ENCODE measurements at places on chromosomes 6 and 20.
A peak's percentile ranks its signal among the peaks of the same experiment; 100 is the strongest.

DNA sequence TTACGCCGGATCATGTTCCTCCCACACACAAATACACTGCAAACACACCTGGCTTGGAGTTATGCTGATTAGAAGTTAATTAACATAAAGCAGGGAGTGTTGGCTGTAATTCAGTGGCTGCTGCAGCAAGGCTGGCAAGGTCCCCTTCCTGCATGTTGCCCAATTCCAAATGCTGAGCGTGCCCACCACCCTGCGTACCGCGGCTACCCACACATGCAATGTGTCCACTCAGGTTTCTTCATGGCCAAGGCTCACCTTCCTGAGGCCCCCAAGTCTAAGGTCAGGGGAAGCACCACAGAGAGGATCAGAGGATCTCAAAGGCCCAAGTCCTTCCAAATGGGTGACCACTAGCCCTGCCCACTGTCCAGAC, 11.6 kb upstream of the PRND start:
- DNase-seq: no peak

- no peak for DNase-seq
These were observed 20.3 kb downstream of the MMS22L start for GRCh38 chr6:97262676-97263075.

DNA sequence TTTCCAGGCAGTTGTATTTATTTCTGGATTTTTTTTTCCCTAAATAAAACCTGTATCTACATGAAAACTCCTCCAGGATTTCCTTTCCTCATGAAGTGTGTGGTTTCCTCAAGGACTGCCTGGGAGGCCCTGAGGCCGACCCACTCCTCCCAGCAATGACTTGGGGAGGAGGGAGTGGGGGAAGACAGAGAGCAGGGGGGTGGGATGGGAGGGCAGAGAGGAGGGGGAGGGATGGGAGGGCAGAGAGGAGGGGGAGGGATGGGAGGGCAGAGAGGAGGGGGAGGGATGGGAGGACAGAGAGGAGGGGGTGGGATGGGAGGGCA, 161.8 kb upstream of the AGPAT4 start:
- no peak for DNase-seq

GRCh38 chr6:45643126-45643525, 265.4 kb upstream of the SUPT3H start:
- DNase-seq: no peak

DNA sequence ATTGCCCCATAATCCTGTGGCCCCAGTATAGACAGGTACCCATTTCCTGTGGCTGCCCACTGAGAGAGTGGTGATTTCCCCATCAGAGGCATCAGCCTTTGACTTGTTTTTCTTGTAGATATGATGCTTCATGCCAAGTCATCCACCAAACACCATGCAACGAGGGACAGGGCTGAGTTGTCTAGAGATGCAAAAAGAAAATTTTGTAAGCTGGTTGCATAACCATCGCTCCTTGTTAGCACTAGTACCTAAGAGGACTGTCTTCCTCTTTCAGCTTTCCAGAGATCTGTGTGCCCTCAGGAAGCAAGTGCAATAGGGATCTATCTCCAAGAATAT, 166.8 kb downstream of the BCAS1 start:
- DNase-seq: peak; percentile 34

GRCh38 chr6:26232940-26233648, 131.9 kb upstream of the BTN3A2 start:
- peak; percentile 38 for DNase-seq

DNA sequence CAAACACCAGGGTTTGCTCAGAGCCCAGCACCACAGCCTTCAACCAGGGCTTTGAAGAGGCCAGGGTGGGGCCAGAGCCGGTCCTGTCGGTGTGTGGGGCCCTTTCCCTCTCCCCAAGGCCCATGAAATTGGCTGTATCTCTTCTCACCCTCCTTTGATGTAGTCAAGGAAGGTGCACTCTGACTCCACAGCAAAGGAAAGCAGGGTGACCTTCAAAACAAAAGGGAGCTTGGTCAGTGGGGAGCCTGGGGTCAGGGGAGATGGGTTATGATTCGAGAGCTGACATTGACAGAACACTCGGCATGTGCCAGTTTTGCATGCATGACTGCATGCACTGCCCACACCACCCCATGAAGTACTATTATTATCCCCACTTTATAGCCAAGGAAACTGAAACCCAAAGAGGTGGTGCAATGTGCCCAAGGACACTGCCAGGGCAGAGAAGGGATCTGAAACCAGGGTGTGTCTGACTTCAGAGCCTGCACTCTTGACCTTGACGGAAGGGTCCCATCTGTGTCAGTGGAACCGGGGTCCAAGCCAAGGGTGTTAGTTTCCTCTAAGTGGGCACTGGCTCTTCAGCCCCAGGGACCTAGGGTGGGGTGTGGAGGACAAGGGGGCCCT, 55.4 kb downstream of the RAB44 start:
- peak; percentile 36 for DNase-seq

DNA sequence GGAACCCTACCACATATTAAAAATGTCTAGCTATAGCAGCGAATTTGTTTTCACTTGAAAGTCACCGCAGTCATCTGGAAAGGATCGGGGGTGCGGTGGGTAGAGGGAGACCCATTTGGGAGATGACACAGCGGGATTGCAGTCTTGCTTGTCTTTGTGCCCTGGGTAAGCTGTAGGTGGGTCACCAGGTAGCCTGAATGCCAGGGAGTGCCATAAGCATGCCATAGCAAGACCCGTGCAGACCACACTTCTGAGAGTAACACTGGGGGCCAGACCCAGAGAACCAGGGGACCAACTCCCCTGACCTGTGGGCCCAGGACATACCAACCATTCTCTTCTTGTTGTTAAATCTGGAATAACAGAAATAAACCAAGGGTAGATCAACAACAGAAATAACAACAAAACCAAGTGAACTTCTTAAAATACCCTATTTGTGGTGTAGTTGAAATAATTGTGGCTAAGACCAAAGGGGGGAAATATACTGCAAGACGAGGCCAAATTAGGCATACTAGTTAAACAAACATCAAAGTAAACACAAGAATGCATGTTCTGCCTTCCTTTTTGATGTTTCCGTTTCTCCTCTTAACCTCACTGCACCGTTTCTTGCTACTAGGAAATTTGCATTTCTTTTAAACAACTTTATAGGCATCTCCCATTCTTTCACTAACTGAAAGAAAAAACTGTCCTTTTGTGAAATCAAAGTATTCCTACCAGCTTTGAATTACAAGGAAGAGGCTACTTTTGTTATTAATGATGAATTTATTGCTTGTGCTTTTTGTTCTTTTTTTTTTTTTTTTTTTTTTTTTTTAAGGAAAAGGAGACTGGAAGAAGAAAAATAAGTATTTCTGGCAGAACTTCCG, 128.2 kb downstream of the SASH1 start:
- no peak for DNase-seq

DNA sequence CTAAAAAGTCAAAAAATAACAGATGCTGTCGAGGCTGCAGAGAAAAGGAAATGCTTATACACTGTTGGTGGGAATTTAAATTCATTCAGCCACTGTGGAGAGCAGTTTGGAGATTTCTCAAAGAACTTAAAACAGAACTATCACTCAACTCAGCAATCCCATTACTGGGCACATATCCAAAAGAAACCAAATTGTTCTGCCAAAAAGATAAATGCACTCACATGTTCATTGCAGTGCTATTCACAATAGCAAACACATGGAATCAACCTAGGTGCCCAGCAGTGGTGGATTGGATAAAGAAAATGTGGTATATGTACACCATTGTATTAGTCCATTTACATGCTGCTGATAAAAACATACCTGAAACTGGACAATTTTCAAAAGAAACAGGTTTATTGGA, 116.0 kb upstream of the VGLL2 start:
- DNase-seq: no peak

DNA sequence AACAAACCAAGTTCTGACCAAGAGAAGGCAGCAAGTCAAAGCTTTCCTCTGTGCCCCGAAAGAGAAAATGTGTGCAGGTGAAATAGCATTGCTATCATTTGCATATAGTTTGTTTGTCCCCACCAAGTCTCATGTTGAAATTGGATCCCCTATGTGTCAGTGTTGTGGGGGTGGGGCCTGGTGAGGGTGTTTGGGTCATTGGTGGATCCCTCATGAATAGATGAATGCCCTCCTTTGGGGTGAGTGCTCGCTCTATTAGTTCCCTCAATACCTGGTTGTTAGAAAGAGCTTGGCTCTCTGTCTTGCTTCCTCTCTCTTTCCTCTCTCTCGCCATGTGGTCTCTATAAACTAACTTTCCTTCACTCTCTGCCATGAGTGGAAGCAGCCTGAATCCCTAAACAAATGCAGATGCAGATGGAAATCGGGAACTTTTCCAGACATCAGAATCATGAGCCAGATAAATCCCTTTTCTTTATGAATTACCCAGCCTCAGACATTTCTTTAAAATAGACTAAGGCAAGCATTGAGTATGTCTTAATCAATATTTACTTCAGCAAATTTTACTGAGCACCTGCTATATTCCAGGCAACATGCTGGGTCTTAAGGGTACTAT, 43.8 kb upstream of the SYNDIG1 start:
- DNase-seq: no peak

DNA sequence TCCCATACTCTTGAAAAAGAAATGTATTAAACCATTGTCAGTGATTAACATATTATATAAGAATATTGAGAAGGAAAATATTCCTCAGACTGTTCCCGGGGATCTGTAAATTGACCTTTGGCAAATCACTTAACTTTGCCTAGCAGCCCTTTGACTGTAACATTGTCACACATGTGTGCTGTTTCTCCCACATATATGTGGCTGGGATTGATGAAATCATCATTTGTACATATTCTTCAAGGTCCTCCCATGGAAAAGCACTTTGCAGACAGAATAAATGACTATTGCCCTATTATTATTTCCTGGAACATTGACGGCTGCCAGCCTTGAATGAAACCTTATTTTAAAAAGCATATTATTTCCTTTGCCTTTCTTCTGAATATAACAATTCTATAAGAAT, 36.4 kb upstream of the TRERF1 start:
- no peak for DNase-seq

GRCh38 chr6:118401325-118401975, 146.6 kb upstream of the PLN start:
- DNase-seq: no peak

- DNase-seq: no peak
These were observed 272.0 kb downstream of the ADGB start for GRCh38 chr6:146870760-146871159.

DNA sequence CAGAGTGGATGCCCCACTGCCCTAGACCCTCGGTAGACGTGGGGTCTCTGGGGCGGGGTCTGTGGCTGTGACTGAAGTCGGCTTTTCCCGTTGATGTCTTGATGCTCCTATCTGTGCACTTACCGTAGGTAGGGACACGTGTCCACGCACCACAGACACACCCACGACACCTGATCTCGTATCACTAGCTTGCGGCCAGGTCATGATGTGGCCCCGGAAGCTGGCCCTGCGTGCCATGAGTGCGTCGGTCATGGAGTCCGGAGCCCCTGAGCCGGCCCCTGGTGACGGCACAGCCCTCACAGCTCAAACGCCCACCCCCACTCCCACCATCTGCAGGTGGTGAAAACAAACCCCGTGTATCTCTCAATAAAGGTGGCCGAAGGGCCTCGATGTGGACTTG, 33.9 kb upstream of the MRGBP start:
- no peak for DNase-seq

DNA sequence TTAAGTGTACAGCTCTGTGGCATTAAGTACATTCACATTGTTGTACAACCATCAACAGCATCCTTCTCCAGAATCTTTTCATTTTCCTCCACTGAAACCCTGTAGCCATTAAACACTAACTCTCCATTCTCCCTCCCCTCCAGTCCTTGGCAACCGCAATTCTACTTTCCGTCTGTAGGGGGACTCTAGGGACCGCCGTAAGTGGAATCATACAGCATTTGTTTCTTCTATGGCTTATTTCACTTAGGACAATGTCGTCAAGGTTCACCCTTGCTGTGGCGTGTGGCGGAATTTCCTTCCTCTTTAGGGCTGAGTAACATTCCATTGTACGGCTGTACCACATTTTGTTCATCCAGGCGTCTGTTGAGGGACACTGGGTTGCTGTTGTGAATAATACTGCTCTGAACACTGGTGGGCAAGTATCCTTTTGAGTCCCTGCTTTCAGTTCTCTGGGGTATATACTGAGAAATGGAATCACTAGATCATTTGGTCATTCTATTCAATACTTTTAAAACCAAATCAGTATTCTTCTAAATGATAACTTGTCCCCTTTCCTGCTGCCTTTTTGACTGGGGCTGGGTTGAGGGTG, 50.7 kb downstream of the PPP1R3G start:
- peak; percentile 44 for DNase-seq

- no peak for DNase-seq
These were observed 113.8 kb downstream of the ARMC2 start for GRCh38 chr6:108961985-108962384.

GRCh38 chr6:160386869-160387530, 38.8 kb downstream of the SLC22A3 start:
- no peak for DNase-seq

- peak; percentile 18 for DNase-seq
These were observed 56.2 kb downstream of the GFOD1 start for GRCh38 chr6:13431059-13431656.

- DNase-seq: no peak
These were observed 101.1 kb downstream of the PSMB1 start for GRCh38 chr6:170451762-170452651.

- DNase-seq: no peak
These were observed 307.0 kb downstream of the TAF4 start for GRCh38 chr20:61758564-61759200.

DNA sequence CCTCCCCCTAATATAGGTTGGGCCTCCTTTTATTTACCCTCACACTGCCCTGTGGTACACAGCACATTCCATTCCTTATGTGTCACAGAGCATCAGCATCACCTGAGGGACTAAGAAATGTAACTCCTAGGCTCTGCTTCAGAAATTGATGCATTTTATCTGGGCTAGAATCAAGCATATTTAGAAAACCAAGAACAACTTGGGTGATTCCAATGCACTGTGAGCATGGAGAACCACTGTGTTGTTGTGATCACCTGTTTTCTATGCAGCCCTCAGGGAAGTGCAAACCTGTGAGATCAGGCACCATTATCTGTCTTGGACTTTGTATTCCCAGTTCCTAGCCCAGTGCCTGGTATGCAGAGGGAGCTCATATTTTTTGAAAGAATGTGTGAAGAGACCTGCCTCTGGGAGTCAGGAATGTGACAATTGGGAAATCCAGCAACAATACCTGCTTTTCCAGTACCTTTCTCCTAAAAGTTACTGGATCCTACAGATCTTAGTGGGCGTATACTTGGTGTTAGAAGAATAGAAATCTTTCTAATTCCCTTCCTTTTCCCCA, 7.0 kb downstream of the KAT14 start:
- DNase-seq: no peak

DNA sequence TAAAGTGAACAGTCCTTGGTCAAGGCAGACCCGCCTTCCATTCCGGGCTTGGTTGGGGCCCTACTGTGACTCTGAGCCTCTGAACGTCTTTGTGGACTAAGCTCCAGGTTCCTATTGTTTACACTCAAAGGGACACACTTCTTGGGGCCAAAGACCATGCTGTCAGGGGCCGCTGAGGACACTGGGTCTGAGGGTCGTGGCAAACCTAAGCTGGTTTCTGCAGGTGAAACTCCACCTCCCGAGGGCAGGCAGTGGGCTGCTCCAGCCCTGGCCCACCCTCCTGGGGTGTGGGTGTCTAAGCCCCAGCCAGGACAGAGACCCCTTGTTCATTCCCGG, 43.1 kb downstream of the DSTN start:
- no peak for DNase-seq

Data from CD4-positive, alpha-beta T cell treated with Interferon alpha-2 for 1 hour (primary cell).